ENCODE measurements at places on chromosomes 6 and 20.

- no peak for DNase-seq
These were observed 25.5 kb downstream of the PCK1 start for GRCh38 chr20:57586370-57586793.

- DNase-seq: no peak
These were observed 18.3 kb downstream of the GHRH start for GRCh38 chr20:37243076-37243936.

DNA sequence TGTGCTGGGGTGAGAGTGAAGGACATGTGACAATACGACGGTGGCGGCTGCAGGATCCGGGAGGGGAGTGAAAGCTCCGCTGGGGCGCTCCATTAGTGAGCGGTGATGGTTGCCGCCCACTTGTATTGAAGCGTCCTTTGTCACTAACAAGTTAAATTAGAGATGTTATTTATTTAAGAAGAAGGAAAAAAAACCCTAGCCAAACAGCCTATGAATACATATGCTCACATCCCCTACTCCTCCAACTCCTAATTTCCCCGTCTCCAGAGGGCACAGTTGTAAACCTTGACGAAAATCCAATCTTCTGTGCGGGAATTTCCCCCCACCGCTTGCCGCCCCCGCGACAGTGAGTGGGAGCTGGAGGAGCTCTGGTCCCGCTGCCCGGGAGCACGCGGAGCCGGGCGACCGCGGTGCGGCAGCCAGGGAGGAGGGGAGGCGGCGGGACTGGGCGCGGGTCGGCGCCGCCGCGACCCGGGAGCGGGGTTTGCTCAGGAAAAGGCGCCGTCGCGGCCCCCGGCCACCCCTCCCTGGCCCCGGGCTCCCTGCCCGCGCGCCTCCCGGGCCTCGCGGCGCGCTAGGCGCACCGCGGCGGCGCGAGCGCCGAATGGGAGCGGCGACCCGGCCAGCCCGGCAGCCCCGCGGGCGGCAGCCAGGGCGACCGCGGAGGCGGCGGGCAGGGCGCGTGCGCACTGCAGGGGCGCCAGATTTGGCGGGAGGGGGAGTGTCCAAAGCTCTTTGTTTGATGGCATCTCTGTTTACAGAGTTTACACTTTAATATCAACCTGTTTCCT lies at the start of gene MYB:
Gene MYB (plus strand): TSS at position 767 of the 791 bp plus-strand sequence. CDS start 206 bp downstream, outside the sequence.
- peak; percentile 84 for DNase-seq

GRCh38 chr6:13678255-13678983 lies 33.2 kb downstream of the RANBP9 start:
- no peak for DNase-seq

- no peak for DNase-seq
These were observed 58.3 kb upstream of the TMEM181 start for GRCh38 chr6:158501360-158502262.

- no peak for DNase-seq
These were observed 931 bp upstream of the EBF4 start for GRCh38 chr20:2691663-2692035.

GRCh38 chr6:21666201-21666691 lies 72.7 kb downstream of the SOX4 start:
- no peak for DNase-seq

GRCh38 chr20:25991756-25992130 lies 295.1 kb upstream of the ZNF337 start:
- no peak for DNase-seq

GRCh38 chr6:3735029-3735605 lies 16.4 kb downstream of the PXDC1 start:
- no peak for DNase-seq

GRCh38 chr20:24407151-24407550 lies 62.3 kb upstream of the SYNDIG1 start:
- no peak for DNase-seq

DNA sequence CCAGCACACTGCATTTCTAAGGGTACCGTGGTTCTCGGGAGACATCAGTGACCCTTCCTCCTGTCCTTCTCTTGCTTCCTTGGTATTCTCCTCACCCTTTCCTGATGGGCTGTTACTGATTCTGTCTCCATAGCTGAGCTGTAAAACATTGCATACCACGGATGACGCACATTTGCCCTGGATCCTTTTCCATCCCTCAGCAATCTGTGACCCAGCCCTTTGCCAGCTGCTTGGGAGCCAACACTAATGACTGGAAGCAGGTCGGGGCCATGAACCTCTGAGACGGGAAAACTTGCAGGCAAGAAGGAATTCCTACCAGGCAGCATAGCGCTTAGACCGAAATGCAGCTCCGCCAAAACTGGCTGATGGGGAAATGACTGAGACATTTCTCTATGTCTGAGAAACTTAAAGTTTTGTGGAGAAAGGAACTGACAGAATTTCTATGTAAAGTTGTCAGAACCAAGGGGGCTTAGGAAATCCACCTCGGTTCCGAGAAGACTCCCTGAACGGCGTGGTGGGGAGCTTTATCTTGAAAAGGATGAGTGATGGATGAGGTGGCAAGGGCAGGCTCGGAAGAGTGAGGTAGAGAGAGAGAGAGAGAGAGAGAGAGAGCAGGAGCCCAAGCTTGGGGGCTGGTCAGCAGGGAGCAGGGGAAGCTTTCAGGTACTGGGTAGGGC lies 19.2 kb downstream of the TUBB2B start:
- no peak for DNase-seq

GRCh38 chr6:123636782-123637181 lies at the start of gene TRDN:
TSS of gene TRDN (minus strand) at chr6:123636950. CDS start at chr6:123636775, 175 bp downstream.
- DNase-seq: no peak

All from GF-D8 (cell line).